HCEC 1CT (cell line): ENCODE measurements at places on chromosomes 12 and 14.

DNA sequence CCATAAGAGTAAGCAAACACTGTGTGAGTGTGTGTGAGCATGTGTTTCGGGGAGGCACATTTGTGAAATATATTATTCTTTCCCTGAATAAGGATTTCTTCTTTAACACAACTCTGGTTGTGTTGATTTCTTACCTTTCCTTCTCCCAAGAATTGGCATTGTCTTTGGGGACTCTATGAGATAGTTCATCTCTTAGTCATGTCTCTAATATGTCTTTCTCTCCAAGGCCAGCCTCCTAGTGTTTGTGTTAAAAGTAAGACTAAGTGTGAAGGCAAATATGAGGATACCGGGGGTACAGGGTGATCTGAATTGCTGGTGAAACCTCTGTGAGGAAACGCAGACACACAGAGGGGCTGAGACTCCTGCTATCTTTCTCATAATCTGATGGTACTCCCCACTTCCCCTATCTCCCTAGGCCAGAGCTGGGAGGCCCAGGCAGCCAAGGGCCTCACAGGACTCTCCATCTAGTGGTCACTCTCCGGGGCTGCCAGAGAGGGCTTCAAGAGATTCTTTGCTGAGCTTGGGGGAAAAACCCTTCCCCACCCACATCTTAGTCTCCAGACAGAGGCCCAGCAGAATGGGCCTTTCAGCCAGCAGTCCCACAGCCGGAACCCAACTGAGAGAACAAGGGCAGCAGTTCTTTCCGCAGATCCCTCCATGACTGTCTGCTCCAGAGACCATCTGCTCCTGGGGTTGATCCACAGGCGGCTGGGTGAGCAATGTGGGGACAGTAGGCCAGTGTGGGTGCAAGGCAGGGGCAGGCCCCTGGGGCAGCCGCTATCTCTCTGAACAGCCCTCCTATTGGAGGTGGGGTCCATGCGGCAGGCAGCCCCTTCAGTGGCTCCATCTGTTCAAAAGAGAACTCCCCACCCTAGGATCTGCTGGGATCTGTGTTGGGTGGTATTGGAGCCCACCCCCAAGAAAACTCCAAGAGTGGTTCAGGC is 5.8 kb upstream of the HOXC12 start:
- no peak for DNase-seq

GRCh38 chr14:70130482-70130881 is 58.3 kb downstream of the SLC8A3 start:
- DNase-seq = no peak

- peak; percentile 9 for DNase-seq
Measured at GRCh38 chr12:93657071-93657470, 20.1 kb upstream of the CRADD start.

DNA sequence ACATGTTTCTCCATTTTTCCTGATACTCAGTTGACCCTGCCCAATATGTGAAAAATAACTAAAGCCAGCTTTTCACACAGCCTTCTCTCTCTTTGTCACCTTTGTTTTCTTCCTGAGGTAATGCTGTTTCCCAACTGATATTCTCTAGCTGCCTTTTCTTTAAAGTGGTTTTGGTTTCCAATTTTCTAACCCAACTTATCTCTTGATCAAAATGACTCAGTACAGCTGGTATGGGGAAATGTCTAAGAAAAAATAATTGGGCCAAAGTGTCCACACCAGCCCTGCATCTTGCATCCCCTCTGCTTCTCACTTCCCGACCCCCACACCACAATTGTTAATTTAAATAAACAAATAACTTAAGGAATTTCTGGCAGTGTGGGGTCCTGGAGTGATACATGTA is 193.8 kb downstream of the SYT1 start:
- peak; percentile 45 for DNase-seq

- DNase-seq = no peak
Measured at GRCh38 chr14:44759277-44759676, 202.5 kb downstream of the KLHL28 start.

- DNase-seq = no peak
Measured at GRCh38 chr12:117766008-117766407, 202.8 kb downstream of the KSR2 start.

- no peak for DNase-seq
Measured at GRCh38 chr14:89841851-89842250, 112.7 kb downstream of the EFCAB11 start.

DNA sequence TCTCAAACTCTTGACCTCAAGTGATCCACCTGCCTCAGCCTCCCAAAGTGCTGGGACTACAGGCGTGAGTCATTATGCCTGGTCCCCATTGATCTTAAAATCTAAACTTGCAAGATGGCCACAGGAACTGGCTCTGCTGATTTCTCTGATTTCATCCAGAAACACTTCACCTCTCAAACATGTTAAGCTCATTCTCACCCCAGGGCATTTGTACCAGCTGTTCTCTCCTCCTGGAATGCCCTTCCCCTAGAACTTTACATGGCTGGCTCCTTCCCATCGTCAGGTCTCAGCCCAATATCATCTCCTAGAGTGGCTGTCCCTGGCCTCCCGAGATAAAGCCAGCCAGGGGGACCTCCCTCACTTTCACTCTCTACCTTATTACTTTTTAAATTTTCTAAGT is 5.3 kb upstream of the LRTM2 start:
- no peak for DNase-seq

DNA sequence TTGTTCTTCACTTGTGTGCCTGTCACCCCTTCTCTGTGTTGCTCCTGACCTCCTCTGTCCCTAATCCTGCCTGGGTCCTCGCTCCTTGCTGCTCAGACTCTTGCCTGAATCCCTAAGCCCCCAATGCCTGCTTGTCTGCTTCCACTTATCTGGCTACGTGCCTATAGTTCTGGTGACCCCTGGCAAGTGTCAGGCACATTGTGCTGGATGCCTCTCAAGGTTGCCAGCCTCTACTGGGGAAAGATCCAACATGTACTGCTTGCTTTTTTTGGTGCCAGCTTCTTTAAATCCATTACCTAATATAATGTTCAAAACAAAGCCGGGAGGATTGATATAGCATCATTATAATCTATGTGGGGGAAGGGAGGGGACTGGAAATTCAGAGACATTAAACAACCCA is 448.0 kb upstream of the CCDC196 start:
- DNase-seq = no peak

- DNase-seq = no peak
Measured at GRCh38 chr14:33714527-33715226, 236.2 kb downstream of the EGLN3 start.

GRCh38 chr12:122174155-122174845 is at the start of gene IL31:
Gene IL31 (minus strand): TSS chr12:122174221. CDS start chr12:122174172, 49 bp downstream.
- no peak for DNase-seq

DNA sequence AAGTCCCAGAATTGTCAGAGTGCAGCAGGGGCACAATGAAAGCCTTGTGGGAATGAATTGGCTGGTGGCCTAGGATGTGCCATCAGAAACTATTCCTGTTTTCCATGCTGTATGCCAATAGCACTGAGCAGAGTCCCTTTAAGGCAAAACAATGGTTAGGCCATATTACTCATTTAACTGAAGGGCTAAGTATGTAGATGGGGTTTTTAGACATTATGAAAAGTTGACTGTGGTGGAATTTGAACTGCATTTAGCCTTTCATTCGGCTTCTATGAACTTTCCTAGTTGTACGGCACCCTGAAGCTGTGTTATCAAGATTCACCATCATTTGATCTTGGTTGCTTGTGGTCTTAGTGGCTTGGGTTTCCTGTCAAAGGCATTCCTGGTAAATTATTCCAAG is 24.8 kb downstream of the IL26 start:
- DNase-seq = no peak

- no peak for DNase-seq
Measured at GRCh38 chr14:68449561-68450181, 343.2 kb downstream of the ZFP36L1 start.

- no peak for DNase-seq
Measured at GRCh38 chr12:14878488-14878887, 7.2 kb downstream of the MGP start.

DNA sequence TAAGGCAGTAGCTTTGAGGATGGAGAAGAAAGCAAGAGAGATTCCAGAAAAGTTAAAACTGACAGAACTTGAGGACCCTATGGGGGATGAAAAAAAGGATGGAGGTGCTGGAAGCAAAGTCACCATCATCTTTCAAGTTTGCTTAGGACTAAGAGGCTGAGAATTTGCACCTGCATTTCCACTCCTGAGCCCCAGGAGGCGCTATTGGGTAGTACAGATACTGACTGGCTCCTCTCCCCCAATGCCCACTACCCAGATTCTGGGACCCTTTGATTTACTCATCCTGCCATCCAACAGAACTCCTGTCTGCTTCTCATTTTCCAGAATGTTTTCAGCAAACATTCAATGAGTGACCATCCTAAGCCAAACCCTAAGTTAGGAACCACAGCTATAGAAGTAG is 34.0 kb upstream of the CMKLR1 start:
- DNase-seq = no peak

DNA sequence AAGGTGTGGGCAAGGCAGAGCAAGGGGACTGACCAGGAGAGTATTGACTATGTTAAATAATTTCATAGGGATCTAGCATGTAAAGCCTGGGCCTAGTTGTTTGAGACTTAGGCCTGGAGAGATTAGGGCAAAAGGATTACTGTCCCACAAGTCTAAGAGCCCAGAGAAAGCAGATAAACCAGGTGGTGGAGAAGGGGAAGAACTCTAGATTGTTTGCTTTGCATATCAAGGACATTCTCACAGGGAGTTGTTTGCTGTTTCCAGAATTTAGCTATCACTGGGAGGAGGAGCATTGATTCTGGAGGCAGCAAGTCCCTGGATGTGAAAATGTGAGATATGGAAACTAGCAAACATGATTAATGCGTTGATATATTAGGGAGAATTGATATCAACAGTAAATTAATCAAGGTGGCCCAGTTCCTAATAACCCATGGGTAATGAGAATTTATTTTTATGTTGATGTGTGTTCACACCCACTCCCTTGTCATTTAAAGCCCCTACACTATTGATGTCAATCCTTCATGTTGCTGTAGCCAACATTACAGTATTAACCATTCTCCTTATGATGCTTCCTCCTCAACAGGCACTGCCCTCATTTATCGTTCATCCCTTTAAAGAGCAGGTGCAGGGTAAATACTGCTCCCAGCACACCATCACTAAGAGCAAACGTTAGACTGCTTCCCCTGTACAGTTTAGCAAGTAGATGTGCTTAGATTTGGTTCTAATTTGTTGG is 1666.7 kb upstream of the FLRT2 start:
- DNase-seq = no peak
